Dorsolateral prefrontal cortex (tissue), 122 donors: ENCODE measurements at places on chromosomes 7 and 10.

DNA sequence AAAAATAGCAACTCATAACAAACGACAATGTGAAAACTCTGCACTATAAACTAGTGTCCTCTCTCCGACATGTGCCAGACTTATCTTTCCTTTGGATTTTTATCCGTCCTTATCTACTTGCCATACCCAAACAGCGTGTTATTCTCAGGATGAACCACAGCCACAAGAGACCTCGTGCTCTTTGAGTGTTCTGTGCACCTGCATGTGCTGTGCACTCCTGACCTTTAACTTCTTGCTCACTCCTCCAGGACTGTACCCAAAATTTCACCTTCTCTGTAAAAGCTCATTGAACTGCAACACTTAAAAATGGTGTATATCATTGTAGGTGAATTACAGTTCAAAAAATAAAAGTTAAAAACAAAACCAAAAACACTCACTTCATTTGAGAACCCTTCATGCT, 58.0 kb upstream of the SLC35G1 start:
- DNase-seq, result no peak

DNA sequence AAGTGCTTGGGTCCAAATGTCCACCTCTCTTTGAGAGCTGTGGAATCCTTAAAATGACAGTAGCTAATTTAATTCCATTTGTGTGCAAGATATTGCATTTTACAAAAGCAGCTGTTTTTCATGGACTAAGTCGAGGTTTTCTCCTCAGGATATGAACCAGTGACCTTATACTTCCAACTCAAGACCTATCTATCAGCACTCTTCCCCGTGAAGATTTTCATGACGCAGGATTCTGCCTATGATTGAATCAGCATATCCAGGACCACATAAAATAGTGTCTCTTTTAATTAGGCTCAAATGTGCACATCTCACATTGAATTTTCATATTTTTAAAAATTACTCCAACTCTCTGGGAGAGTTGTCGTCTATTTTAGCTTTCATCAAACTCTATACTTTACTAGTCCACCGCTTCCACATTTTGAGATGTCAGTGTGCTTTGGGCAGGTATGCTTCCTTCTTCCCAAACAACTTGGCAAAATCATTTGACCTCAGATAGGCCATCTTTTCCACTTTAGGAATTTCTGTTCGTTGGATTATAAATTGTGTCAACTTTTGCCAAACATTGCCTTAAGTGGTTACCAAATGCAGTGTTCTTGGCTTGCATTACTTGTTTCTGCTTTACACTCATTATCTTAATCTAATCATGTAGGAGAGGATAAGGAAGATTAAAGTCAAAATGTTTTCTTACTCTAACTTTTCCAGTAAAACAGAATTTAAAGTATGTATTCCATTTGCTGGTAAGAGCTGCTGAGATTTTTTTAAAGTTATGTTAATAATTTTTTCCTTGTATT, 39.4 kb downstream of the SEMA3A start:
- DNase-seq, result no peak

DNA sequence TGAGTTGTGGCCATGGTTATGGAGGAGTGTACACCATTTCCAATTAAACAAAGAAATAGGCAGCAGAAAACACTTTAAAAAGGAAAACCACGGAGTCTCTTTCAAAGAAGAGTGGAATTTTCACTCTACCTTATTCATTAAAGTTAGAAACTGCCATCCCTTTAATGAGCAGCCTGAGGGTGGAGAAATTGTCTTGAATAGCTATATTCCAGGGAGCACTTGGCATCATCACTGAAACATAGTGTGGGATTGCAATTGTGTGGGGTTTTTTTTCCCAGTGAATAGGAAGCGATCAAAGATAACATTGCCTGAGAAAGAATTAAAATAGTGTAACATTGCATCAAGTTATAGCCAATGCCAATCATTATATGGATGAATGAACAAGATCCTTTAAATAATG, 191.6 kb downstream of the TEX36 start:
- DNase-seq, result no peak

DNA sequence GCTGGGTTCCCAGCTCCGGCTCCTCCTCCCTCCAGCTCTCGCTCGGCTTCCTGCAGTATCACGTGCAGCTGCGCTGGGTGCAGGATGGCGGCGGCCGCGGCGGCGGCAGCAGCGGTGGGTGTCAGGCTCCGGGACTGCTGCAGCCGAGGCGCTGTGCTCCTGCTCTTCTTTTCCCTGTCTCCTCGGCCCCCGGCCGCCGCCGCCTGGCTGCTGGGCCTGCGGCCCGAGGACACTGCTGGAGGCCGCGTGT, at the start of gene CNNM1:
Gene CNNM1 (plus strand): TSS at position 53 of the 250 bp plus-strand sequence. CDS start 32 bp downstream, at position 85.
- DNase-seq, result peak; percentile 58

DNA sequence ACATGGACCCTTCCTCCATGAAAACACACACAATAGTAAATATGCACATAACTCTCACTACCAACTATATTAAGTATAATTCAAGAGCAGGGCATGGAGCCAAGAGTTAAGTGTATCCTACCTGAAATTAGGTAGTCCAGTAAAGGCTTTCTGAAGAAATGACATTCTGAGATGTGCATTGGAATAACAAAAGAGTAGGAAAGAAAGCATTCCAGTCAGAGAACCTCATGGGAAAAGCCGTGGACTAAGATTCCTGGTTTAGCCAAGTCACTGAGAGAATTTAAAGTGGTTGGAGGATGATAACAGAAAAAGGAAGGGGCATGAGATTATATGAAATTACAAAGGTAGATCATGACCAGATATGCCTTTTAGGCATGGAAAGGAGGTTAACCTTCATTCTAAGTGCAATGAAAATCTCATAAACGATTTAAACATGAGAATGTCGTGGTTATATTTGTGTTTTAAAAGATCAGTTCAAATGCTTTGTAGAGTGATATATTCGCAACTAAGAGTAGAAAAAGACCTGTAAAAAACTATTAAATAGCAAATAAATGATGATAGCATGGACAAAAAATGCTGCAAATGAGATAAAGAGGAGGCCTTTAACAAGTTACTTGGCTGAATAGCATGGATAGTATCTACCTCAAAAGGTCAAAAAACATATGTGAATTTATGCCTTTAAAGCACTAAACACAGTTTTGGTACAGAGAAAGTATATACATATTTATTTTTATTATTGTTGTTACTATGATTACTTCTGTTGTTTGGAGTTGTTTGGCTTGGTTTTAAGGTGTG, 767.4 kb upstream of the GHITM start:
- DNase-seq, result no peak

- peak; percentile 87 for DNase-seq
These were observed 170.2 kb downstream of the FAM107B start for GRCh38 chr10:14604181-14605142.

DNA sequence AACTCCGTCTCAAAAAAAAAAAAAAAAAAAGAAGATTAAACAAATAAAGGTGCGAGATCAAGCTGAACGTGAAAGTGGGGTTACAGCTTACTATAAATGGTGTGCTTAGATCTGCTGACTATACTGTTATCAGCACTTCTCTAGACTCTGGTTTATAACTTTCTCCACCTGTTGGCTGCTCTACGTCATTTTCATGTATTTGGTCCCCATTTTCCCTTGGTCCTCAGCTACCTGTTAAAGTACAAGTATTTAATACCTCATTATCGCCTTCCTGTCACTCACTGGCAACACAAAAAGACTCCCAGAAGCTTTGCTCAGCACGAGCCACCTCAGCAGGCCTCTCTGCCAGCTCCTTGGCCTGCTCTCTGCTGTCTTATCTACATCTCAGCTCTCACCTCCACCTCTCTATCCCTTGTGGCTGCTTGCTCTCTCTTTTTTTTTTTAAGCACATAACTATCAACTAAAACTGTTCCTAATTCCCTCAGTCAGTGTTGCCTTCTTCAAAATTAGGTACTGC, 95.0 kb downstream of the ARMH3 start:
- DNase-seq, result no peak

DNA sequence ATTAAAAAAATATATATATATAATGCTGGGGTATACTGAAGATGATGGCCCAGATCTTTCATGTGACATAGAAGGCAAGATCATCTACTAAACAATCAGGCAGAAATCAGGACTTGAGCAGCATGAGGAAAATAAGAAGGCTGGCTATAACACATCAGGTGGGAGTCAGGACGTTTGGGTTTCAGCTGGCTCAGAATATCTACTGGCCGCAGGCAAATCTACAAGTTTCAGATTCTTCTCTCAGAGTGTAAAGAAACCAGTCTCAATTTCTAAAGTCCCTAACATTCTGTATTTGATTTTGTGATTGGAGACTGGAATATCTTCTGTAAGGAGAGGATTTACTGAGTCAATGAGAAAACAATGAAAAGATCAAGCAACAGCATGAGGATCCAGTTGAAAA, 37.7 kb upstream of the FAM3C start:
- DNase-seq, result no peak

DNA sequence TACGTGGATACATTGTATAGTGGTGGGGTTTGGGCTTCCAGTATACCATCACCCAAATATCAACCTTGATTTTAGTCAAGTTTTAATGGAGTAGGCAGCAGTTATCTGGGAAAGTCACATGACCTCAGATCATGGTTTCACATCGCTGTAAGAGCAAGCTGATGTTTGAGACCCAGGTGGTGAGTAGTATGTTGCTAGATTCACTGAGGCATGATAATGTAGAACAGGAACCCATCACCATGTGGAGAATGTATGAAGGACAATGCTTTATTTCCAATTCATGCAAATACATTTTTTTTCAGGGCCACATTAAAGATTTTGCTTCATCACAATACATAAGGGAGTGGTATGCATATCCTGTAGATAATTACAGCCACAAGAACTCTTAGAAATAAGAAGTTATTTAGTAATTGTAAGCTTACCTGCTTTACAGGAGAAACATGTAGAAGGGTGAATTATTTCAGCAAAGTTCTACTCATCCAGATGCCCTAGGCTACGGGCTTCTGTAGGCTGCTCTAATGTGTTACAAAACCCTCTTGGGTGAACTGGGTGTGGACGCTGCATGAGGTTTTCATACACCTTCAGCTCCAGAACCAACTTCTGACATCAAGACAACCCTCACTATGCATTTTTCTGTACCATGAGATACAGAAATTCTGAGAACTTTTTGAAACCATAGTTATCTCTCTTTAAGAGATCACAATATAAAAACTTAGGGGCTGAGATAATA, 27.6 kb upstream of the LAMB4 start:
- DNase-seq, result no peak

- no peak for DNase-seq
These were observed 738.0 kb upstream of the GALNT17 start for GRCh38 chr7:70393956-70394355.

DNA sequence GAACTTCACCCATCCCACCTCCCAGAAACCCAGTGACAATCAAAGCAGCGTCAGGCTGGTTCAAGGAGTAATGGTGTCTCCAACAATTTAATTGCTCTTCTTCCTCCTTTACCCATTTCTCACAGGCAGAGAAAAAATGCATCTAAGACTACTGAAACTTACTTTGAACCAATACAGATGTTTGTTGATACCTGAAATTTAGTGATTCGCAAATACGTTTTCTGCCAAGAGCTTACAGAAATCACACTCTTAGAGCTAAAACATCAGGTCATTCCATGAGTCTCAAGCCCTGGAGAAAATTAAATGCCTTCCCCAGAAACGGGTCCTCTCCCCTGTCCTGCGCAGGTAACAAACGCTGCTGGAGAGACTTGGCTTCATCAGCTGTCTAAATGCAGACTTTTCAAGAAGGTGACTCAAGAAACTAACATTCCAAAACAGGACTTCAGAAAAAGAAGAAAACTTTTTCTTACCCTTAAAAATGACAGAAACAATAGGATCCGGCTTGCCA, 443 bp downstream of the MYOF start:
- no peak for DNase-seq
